ENCODE measurements at places on chromosomes 3 and 15.

DNA sequence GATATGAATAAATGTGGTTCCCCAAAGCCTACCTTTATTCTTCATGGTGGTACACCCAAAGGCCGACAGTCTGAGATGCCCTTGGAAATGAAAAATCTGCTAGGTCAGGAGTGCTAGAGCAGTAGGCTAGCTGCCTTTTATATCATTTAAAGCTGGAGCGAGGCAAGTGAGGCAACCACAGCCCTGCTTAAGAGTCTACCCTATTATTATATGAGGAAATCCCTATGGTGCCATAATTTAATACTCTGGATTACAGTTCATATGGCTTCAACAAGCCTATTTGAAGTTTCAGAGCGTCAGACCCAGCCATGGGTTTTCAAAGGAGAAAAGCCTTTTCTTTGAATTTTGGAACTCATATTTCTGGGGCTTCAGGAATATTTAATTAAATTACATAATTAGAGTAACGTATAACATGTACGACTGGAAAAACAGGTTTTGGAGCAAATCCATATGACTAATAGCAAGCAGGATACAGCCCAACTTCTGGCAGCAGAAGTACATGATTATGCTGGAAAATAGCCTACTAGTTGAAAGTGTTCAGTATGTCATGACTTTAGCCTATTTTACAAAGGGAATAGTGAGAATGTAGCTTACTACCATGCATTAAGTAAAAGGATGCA is 18.0 kb upstream of the SLTM start:
- DNase-seq: no peak

DNA sequence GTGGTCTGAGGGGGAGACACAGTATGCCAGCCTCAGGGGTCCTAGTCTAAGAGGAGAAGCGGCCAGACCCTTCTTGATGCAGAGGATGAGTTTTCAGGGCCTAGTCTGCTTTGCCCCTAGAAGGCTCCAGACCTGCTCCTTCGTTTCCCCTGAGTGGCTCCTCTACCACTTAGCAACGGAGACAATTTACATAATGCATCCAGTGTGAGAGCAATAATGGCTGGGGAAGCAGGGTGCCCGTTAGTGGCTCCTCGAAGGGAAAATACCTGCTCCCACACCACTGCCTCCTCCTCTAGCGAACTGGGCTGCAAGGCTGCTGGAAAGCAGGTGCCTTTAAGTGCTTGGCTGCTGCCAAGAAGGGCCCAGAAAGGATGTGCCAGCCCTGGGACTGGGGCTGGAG is 38.9 kb downstream of the CACNA2D2 start:
- DNase-seq: no peak

DNA sequence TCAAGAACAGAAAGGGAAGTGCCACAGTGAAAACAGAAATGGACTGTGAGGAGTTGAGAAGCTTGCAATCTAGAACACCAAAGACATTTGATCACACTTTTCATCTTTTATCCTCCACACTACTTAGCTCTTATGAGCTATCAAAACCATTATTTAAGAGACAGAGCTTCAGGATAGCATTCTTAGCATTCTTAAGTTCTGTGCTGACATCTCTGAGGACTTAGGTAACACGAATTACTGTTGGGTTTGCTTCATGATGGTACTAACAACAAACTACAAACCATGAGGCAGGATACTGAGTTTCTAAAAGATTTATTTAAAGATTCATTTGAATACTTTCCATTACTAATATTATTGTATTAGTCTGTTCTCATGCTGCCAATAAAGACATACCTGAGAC is 1038.6 kb downstream of the TUSC7 start:
- no peak for DNase-seq

DNA sequence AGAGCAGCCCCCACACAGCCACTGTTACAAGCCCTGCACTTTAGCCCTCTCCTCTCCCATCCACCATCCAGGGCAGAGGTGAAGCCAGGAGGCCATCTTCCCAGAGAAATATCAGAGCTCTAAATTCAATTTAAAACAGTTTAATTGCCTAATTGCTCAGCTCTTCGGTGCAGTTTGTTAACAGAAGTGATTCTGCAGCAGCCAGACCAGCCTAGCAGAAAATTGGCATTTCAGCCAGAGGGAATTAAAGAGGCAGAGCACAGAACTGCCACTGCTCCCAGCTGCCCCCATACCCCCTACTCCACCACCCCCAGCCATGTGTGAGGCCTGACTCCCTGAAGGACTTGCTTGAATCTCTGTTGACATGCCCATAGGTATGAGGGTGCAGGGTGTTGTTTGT is 38.5 kb downstream of the TPRA1 start:
- DNase-seq: no peak

DNA sequence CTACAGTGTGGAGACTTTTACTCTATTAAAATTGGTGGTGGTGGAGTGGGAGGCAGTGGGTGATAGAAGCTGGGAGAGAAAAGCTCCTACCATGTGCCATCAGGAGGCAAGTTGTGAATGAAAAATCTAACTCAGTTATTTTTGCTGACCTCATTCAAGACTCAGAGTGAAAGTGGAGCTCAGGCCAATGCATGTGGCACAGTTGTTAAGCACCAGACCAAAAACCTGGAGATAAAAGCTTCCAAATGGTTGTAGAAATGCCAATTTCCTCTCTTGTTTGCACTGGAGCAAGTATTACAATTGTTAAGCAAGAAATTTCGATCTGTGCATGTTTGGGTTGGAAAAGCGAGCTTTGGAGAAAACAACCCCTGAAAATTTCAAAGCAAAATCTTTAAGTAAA is 81.5 kb upstream of the PRICKLE2 start:
- no peak for DNase-seq

- no peak for DNase-seq
Measured at GRCh38 chr15:70596354-70597055, 166.9 kb downstream of the UACA start.

DNA sequence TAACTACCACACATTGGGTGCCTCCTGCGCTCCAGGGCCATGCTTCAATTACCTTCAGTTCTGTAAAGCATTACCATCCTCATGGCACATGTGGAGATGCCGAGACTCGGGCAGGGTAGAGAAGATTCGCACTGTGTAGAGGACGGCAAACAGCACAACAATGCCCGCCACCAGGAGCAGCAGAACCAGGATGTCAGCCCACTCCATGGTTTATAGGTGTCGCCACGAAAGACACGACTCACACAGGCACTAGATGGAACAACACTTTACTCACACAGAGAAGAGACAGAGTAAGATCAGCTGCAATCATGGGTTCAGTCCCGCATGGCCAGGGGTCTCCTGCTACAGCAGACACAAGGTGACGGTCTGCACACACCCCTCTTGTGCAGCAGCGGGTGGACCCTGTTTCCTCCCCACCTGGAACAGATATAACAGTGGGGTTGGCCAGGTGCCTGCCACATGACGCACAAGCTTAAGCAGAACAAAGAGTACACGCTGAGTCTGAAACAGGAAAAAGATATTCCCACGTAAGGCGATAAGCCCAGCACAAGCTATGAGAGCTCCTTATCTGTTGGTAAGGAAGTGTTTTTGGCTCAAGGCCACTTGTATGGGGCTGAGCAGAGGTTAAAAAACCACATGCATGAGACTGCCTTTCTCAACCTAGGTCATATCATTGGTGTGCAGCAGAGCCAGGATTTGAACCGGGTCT is 2.5 kb upstream of the TBC1D21 start:
- no peak for DNase-seq

- DNase-seq: no peak
Measured at GRCh38 chr15:67419705-67420104, 101.2 kb upstream of the C15orf61 start.

GRCh38 chr15:28026221-28026620 is 72.9 kb downstream of the OCA2 start:
- DNase-seq: no peak

GRCh38 chr15:68403161-68403941 is 28.6 kb downstream of the ITGA11 start:
- no peak for DNase-seq

DNA sequence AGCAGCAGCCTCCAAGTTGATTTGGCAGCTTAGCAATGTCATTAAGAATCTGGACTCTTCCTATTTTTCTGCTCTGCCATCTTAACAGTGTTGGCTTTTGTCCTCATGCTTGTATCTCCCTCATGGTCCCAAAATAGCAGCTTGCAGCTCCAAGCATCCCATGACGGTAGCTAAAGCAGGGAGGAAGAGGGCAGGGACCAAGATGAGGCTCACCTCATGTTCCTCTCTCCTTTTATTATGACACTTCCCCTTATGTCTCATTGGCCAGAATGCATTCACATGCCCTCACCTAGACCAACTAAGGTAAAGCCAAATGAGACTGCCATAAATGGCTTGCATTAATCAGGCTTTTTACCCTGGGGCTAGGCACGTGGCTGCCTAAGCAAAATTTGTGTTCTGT is 382.4 kb downstream of the SHQ1 start:
- DNase-seq: no peak

DNA sequence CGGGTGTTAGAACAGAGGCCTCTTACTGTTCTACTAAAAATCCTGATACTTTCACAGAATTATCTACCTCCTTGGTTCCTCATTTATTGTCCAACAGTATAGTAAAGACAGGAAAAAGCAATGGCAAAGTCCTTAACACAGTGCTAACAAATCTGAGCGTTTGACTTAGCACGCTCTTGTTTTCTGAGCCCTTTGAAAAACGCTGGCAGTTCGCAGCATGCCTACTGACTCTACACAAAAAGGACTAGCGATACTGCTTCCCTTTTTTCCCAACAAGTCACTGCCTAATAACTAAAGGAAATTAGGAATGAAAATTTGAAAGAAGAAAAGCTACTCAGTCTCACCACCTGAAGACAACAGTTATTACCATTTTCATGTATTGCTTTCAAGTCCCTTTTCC is 34.8 kb upstream of the CEMIP start:
- no peak for DNase-seq

GRCh38 chr3:194766845-194767244 is 81.2 kb downstream of the FAM43A start:
- DNase-seq: no peak

GRCh38 chr3:41933154-41933676 is 28.7 kb downstream of the ULK4 start:
- DNase-seq: no peak

DNA sequence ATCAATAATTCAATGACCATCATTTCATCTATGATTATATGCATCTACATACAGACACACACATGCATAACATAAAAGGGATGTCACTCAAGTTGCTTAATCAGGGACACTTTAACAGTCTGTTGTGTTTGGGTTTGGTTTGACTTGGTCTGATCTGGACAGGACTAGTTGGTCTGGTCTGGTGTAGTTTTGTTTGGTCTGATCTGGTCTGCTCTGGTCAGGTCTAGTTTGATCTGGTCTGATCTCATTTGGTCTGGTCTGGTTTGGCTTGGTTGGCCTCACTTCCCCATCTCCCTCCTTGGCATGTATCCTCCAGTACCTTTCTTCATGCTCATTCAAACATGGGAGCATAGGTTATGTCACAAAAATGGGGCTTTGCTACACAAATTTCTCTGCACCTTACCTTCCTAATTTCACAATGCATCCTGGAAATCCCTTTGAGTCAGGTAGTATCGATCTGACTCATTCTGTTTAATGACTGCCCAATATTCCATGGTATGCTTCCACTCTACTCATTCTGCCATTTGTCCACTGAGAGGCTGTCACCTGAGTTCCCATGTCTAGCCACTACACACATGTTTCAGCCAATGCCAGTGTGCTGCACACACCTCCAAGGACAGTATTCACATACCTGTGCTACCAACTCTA is 73.0 kb upstream of the TPM1 start:
- no peak for DNase-seq

DNA sequence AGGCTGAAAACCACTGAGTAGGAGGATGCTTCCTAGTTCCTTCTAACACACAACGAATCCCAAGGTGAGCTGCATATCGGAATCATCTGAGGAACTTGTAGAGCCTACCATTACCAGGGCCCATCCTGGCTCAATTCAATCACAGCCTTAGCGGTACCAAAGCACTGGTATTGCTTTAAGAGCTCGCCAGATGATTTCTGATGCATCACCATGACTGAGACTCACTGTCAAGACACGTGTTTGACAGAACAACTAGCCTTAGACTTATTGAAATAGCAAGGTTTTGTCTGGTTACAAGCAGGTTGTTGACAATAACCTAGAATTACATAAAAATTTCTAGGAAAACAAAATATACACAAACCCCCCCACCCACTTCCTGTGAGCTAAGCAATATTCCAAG is 68.5 kb downstream of the CBLB start:
- no peak for DNase-seq

GRCh38 chr3:84637272-84637671 is 321.5 kb upstream of the CADM2 start:
- no peak for DNase-seq

DNA sequence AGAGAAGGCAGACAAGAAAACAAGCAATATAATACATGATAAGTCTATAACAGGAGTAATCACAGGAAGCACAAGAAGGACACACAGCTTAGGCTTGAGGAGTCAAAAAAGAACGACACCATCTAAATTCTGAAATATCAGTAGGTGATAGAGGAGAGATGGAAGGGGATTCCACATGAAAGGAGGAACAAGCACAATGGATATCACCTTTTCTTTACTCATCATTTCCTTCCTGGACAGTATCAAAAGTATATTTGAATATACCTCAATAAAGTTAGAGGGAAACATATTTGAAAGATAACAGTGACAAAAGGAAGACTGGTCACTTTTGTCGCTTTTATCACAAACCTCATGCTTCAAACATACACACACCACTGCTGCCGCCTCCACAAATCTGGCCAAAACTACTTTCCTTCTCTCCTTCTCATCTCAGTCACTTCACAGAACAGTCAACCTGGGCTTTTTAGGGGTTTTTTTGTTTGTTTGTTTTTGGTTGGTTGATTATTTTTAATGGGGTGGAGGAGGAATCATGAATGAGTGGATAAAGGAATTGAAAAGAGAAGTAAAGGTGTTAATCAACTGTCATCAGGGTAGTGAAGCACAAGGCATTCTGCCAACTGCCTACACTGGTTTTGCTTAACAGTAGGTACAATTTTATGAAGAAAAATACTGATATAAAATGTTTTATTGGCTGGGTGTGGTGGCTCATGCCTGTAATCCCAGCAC is 18.5 kb downstream of the DENND4A start:
- no peak for DNase-seq

- DNase-seq: no peak
Measured at GRCh38 chr3:16028604-16029003, 145.9 kb upstream of the GALNT15 start.

GRCh38 chr3:168407381-168407780 is 311.7 kb upstream of the GOLIM4 start:
- DNase-seq: no peak

DNA sequence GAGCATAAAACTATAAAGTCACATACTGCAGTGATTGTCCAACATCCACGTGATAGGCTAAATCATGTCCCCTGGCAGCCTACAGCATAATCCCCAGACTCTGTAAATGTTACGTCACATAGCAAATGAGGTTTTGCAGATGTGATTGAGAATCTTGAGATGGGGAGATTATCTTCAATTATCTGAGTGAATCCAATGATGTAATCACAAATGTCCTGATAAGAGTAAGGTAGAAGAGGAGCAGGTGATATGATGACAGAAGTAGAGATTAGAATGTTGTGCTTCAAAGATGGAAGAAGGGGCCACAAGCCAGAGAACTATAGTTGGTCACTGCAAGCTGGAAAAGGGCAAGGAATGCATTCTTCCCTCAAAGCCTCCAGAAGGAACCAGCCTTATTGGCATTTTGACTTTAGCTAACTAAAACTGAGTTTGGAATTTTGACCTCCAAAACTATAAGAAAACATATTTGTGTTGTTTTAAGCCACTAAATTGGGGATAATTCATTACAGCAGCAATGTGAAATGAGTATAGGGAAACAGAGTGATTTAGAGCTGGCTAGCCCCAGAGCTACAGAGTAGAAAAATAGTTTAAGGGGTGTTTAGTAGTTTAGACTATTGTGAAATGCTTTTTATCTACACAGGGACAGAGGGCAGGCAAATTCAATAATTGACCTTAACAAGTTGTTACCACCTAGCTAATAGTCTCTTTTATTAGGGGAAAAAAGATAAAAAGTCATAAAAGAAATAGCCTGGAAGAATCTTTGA is 15.2 kb downstream of the SLC2A2 start:
- no peak for DNase-seq
